ENCODE measurements at places on chromosomes 3 and 15. TPM values are rescaled to one million over a fixed set of nuclear protein-coding genes. Genes with fewer than 3 reads are reported as not detected.

The TIGIT gene
- not detected for total RNA-seq

- DNase-seq: no peak
These were observed 100.0 kb downstream of the CACNA2D3 start for GRCh38 chr3:54222316-54222715.

DNA sequence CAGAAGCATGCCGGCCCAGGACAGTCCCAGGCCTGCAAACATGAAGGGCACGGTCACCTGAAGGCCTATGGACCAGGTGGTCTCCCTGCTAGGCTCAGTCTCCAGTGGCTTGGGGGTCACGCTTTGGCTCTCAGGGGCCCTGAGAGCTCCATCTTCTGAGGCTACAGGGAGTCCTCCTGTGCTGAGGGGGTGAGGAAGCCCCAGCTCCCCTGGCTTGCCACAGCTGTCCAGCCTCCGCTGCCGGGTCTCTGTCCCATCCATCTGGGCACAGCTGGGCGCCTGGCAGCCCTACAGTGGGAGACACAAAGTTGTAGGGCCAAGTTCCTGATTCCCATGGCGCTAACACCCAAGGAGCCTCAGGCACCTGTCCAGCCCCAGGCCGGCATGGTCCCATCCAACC, 16.0 kb downstream of the SLC41A3 start:
- DNase-seq: no peak

DNA sequence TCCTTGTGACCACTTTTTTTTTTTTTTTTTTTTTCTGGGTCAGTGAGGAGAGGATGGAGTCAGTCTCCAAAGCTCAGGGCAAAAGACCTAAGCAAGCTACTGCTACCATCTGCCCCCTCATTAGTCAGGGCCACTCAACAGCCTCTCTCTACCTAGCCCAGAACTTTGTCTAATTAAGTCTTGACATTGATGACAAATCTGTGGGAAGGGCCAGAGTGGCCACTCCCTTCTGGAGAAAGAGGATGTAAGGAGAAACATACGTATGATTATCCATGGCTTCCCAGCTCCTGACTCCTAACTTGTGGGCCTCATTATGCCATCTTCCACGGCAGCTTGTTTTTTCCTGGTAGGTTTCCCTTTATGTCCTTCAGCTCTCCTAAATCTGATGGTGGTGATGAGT, 37.9 kb downstream of the NR1I2 start:
- no peak for DNase-seq

DNA sequence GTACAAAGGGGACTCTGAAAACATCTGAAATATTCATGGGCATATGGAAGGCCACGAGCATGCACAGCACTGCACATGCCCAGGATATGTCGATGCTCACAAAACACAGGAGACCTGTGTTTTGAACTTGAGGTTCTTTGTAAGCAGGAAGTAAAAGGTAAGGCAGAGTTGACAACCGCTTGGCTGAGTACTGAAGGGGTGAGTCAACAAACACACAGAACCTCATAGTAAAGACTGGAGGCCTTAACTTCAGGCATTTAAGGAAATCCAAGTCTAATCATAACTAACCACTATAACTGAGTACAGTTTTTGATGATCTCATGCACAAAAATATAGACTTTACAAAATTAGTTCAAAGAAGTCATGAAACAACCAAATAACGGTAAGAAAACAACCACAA, 80.6 kb downstream of the MYO9A start:
- DNase-seq: peak; percentile 38

- DNase-seq: no peak
These were observed 7.9 kb downstream of the RPL14 start for GRCh38 chr3:40465111-40465407.

DNA sequence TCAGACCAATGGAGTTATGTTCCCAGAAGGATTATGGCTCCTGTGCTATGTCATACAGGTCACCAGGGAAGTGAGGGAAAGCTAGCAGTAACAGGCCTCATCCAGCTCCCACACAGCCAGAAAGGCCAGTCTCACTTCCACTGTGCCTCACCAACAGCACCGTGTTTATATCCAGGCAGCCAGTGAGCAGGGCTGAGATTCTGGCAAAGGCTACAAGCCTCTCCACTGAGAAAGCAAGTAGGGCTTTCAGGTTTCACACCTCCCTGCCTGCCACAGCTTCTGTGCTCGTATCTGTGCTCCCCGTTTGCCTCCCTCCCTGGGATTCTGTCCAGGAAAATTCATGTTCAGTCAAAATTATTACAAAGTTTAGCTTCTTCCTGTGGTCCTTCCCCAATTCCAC, 14.9 kb upstream of the CFAP20DC start:
- no peak for DNase-seq

- DNase-seq: no peak
These were observed 3.8 kb downstream of the C3orf85 start for GRCh38 chr3:109140318-109140717.

DNA sequence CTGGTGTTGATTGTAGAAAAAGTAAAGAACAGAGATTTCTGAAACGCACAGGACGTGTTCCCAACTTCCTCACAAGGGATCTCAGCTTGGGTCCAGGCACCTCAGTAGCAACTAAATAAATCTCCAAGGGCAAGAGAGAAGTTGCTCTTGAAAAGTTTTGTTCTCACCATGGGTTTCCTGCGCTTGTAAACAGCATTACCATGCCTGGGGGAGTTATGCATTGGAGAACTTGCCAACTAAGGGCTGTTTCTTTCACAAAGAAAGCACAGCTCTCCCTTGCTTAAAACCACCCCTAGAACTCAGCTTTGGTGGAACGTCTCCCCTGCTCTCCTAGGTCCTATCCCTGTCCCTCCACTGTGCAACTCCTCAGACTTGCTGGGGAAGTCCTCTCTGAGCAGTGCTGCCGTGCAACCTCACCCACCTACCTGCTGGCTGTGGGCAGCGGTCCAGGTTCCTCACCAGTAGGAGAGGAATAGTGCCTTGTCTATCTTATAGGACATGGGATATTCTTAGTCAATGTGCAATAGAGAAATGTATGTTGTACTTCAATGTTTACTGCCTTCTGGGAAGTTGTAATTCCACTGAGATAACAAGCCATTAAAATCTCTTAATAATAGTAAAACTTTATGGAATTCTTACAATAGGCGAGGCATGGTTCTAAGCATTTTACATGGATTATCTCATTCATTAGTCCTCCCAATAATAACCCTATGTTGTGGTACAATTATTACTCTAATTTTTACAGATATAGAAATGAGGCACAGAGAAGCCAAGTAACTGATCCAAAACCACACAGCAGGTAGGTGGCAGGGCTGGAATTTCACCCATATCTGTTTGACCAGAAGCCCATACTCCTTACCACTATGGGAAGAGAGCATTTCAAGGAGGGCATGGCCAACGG, 51.5 kb downstream of the UMPS start:
- DNase-seq: no peak

Measured in renal cortical epithelial cell (primary cell).